ENCODE measurements at places on chromosomes 7 and 10.

- no peak for DNase-seq
Measured at GRCh38 chr7:140000666-140001268, 62.0 kb downstream of the PARP12 start.

DNA sequence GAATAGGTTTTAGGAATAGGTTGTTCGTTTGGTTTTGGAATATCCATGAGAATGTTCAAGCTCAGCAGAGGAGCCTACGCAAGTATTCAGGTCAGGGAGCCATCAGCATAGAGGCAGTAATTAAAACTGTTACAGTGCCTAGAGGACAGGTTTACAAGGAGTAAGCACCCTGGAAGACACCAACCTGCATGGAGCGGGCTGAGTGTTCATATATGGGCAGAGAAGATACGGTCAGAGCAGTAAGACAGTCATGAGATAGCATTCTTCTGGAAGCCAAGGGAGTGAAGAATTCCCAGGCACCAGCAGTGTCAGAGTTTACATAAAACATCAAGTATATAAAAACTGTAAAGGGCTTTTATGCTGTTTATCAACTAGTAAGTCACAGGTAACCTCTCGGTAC lies 96.5 kb downstream of the LRRC4 start:
- DNase-seq, result no peak

DNA sequence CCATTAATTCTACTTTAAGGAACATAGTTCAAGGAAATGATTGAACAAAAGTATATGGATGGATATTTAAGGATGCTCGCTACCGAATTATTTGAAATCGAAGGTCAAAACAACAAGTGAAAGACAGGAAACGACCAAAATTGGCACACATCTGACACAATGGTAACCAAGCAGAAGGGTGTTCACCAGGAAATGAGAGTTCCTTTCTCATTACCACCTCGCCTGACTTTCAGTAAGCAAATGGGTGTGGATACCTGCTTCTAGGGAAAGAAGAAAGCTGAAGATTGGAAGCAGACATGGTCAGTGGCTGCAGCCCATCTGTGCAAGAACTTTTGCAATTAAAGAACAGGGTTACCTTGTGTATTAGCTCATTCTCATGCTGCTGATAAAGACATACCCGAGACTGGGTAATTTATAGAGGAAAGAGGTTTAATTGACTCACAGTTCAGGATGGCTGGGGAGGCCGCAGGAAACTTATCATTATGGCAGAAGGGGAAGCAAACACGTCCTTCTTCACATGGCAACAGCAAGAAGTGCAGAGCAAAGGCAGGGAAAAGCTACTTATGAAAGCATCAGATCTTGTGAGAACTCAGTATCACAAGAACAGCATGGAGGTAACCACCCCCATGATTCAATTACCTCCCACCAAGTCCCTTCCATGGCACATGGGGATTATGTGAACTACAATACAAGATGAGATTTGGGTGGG lies 6.2 kb upstream of the TMEM273 start:
- DNase-seq, result no peak

DNA sequence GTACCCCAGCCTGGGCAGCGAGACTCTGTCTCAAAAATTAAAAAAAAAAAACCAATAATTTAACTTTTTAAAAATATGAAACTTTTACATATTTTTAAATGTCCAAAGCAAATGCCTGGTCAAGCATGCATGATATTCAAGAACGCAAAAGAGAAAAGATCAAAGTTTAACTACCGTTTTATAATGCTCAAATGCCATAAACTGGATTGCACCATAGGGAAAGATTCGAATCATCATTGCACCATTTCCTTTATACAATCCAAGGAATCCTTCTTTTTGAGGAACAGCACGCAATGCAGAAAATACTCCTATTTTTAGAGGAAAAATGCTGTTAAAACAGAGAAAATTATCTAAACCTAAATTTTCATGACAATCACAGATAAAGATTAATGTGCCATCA lies 20.9 kb downstream of the SLC25A16 start:
- DNase-seq, result no peak

- no peak for DNase-seq
Measured at GRCh38 chr7:112172870-112173567, 33.2 kb downstream of the DOCK4 start.

DNA sequence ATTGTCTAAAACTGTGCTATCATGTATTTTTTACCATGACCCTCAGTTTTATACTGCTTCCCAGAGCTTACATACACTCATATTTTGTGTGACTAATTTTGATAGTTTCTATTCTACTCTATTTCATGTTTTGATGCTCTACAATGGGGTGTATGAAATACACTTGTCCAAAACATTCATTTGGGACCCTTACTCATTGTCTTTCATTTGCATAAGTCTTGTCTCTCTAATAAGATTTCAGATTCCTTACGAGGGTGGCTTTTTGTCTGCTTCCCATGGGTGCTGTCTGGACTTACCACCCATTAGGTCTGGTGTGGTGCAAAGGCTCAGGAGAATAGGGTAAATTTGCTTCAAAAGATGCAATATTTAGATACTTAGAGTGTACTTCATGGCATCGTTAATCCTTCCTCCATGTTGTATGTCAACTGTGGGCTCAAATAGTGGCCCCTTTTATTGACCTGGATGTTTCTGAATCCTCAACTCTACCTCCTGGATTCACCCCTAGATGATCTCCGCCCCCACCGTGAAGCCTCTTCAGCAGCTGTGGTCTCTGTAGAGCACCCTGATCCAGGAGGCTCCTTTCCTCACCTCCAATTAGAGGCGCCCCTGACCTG lies 3.6 kb upstream of the GIMAP5 start:
- no peak for DNase-seq

GRCh38 chr7:46852795-46853194 lies 729.1 kb downstream of the TNS3 start:
- DNase-seq, result no peak

- no peak for DNase-seq
Measured at GRCh38 chr7:79652619-79653018, 199.2 kb upstream of the MAGI2 start.

DNA sequence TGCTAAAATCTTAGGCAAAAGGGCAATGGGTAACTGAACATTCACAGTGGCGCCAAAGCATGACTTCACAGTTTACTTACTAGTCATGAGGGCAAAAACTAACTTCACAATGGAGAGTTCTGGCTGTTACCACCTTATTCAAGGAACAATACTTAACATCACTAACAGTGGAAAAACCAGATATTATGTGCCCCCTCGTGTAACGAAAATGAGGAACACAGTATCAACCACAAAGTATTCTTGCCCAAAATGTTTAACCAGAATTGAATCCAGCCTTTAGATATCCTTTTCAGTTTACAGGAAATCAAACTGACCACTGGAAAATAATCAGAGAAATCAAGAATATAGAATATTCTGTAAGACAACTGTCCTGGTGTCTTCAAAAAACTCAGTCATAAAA lies 9.5 kb downstream of the C7orf25 start:
- no peak for DNase-seq

DNA sequence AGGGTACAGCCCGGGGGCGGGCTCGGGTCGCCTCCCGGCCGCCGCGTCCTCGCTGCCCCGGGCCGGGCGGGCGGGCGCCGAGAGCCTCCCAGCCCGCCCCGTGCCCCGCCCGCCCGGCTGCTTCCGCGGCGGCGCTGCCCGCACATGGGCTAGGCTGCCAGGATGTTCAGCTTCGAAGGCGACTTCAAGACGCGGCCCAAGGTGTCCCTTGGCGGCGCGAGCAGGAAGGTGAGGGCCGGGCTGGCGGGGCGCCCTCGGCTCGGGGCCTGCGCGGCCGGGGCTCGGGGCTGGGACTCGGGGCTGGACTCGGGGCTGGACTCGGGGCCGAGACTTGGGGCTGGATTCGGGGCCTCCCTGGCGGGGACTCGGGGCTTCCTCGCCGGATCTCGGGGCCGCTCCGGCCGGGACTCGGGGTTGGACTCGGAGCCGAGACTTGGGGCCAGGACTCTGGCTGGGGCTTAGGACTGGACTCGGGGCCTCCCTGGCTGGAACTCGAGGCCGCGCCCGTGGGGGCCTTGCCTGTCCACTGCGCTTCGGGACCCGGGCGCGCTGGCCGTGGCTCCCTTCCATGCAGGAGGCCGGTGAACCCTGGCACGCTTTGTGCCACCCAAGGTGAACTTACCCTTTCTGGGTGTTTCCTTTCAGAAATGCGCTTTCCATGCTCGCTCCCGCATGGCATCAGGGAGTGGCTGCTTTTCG lies 534 bp downstream of the UBE3C start:
- no peak for DNase-seq

DNA sequence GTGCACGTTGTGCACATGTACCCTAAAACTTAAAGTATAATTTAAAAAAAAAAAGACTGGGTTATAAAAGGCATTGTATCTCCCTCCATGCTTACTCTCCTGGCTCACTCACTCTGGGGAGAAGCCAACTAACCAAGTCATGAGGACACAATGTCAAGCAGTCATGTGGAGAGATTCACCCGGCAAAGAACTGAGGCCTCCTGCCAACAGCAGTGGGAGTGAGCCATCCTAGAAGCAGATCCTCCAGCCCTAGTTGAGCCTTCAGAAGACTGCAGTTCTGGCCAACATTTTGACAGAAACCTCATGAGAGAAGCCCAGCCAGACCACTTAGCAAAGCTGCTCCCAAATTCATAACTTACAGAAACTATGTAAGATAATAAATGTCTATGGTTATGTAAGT lies 521.7 kb upstream of the FZD8 start:
- no peak for DNase-seq

DNA sequence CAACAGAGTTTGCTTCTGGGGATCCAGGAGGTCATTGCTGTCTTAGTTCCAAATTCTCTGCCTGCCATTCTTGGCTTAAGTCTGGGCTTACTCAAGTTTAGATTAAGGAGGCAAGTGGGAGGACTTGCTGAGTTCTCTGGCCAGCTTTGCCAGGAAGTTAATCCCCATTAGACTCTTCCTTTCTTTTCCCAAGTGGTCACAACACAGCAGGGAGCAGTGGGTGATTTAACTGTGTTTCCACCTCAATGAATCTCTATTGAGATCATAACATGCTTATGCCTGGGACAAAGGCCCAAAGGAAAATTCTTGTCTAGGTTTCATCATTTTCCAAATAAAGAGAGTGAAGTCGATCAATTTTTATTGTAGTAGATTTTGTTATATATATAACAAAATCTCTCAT lies 1159.6 kb downstream of the SORCS3 start:
- DNase-seq, result no peak

- DNase-seq, result no peak
Measured at GRCh38 chr10:31758495-31758894, 170.1 kb downstream of the ARHGAP12 start.

DNA sequence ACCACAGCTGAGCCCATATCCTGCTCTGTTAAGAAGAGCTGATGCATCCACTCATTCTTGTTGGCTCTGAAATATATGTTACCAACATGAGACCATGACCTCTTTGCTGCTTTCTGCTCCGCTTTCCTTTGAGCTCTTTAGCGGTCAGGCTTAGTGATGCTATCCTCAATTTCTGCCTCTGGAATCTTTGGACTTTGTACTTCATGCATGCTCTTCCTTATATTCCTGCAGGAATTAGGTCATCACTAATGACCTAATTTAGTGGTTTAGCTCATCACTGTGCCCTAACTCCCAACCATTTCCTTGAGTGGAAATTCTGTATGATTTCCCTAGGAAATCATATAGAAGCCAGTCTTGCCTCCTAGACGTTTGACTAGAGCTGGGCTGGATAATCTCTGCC lies 119.5 kb downstream of the AOAH start:
- no peak for DNase-seq

GRCh38 chr10:57905861-57906260 lies 361.8 kb downstream of the IPMK start:
- DNase-seq, result no peak

GRCh38 chr7:19102884-19103283 lies 14.6 kb downstream of the TWIST1 start:
- no peak for DNase-seq

DNA sequence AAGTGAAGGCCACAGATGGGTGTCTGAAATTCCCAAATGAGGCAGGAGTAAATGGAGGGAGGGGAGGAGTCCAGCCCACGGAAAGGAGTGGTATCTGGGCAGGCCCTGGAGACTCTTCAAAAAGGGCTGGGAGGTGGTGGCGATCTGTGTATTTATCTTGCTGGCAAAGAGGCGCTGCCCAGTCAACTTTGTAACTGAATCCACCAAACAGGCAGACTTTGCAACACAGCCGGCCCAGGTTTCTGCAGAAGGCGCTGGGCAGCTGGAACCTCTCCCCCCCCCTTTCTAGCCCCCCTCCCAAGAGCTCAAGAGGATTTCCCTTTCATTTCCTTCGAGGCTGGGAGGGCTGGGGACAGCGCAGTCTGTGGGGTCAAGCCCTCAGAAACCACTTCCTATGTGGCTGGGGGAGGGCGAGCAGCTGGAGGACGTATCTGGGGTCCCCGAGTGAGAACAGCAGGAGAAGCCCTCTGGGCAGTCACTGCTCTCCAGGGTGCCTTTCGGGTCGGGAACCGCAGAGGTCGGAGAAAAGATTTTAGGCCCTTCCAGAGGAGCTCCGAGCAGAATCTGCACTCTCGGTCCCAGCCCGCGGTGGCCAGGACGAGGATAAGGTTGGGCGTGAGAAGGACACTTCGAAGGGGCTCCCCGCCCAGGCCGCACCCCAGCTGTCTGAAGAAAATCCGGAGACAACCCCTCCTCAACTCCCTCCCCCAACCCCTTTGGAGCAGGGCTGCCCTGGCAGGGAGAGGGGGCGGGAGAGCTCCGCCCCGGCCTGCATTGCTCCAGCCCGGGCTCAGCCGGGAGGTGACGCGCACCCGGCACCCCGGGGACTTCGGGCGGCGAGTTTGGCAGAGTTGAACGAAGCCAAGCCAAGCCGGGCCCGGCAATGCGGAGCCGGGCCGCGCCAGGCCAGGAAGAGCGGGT lies 965 bp downstream of the ZCCHC24 start:
- DNase-seq, result no peak

GRCh38 chr7:117587931-117588330 lies 108.1 kb downstream of the CFTR start:
- DNase-seq, result no peak

DNA sequence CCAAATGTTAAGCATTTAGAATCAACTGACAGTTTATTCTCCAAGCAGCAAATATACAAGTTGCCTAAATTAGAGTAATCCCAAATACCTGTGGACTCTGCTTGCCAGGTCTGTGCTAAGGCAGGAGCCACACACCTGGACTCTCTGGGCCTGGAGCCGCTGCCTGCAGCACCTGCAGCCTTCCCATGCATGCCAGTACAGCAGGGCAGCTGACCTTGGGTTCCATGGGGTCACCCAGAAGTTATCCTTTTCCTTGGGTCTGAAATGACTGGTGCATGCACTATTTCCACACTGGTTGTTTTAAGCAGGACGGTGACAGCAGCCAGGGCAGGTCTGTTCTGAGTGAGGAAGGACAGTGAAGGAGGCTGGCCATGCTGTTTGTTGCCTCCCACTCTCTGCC lies 573.2 kb downstream of the GLRX3 start:
- DNase-seq, result no peak

DNA sequence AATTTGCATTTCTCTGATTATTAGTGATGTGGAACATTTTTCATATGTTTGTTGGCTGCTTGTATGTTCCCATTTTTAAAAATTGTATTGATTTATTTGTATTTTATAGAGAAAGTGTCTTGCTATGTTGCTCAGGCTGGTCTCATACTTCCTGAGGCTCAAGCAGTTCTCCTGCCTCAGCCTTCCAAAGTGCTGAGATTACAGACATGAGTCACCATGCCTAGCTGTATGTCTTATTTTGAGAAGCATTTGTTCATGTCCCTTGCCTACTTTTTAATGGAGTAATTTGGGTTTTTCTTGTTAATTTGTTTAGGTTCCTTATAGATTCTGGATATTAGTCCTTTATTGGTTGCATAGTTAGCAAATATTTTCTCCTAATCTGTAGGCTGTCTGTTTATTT lies 214.2 kb upstream of the KAT6B start:
- DNase-seq, result no peak
